RWPE2 (cell line): ENCODE measurements at places on chromosomes 5 and 9.

DNA sequence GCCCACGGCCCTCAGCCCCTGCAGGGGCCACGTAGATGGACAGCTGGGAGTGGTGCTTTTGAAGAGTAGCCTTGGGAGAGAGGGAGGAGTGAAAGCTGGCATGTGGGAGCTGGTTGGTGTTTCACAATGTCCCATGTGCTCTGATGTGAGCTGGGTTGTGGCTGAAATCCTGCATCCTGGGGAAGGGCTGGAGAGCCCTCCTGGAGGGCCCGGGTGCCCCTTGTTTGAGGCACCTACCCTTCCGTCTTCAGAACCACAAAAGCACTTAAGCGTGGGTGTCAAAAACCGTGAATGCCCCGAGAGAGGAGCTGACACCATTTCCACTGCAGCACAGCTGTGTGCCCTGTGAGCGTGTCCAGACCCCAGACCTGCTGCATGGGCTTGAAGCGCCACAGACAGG is 199.1 kb upstream of the ZNF618 start:
- H3K4me1 ChIP-seq = peaks cover 18% of the 10 kb centered on the region
- no peaks in the 10 kb centered on the region for H3K27me3 ChIP-seq

DNA sequence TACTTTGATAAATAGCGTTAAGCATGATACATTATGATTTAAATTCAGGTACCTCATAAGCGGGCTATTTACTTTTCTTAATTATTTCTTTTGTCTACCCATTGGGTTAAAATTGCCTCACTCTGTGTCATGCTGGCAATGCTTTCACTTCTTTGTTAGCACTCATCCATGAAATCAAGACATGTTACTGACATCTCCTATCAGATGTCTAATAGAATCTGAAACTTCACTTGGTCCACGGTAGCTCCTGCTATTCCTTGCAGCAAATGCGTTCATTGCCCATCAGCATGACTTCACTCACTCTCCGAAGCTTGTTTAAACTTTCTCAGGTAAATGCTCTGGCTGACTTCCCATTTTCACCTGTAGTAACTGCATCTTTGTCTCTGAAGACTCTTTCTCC is 193.5 kb upstream of the EDIL3 start:
- H3K4me3 ChIP-seq = no peak overlapping the region
- no peak overlapping the region for H3K27ac ChIP-seq
- H3K36me3 ChIP-seq = no peaks in the 10 kb centered on the region
- H3K4me1 ChIP-seq = no peaks in the 10 kb centered on the region

DNA sequence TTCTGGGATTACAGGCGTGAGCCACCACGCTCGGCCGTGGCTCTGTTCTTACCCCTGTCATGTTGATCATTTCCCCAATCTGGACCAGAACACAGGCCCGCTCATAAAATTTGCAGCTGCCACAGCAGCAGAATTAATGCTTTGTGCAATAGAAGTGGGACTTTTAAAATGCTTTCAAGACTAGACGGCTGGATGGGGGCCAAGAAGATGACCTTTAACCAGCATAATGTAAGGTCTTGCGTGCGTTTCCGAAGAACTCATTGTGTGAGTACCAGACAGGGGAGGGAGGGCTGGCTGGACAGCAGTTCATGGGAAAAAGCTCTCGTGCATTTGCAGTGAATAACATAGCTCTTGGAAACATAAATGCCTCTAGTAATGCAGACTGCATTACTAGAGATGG is 3.5 kb upstream of the WDR38 start:
- H3K27me3 ChIP-seq = no peaks in the 10 kb centered on the region
- no peaks in the 10 kb centered on the region for H3K4me1 ChIP-seq
- H3K27ac ChIP-seq = no peak overlapping the region
- no peaks in the 10 kb centered on the region for H3K36me3 ChIP-seq
- DNase-seq = no peak
- H3K4me3 ChIP-seq = no peak overlapping the region

DNA sequence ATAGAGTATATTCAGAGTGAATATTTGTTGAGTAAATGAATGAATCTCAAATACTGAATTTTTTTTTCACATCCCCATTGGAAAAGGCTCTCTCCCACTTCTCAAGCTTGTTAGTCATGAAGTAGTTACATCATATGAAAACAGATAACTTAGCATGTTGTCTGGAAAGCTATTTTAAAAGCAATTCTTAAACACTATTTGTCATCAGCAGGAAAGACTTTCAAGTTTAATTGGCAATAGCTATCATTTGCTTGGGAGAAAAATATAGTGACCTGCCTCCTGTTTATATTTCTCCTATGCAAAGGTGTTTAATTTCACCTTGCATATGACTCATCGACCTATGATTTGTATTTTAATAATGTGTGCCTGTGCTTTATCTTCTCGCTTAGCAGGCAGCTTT is 499.8 kb upstream of the GRIA1 start:
- no peaks in the 10 kb centered on the region for H3K27me3 ChIP-seq
- no peaks in the 10 kb centered on the region for H3K36me3 ChIP-seq
- DNase-seq = no peak
- no peak overlapping the region for H3K27ac ChIP-seq
- no peak overlapping the region for H3K4me3 ChIP-seq

- peaks cover 35% of the 10 kb centered on the region for H3K4me1 ChIP-seq
- H3K36me3 ChIP-seq = peaks cover 52% of the 10 kb centered on the region
- H3K27me3 ChIP-seq = no peaks in the 10 kb centered on the region
Measured at GRCh38 chr5:96691503-96692303, 29.5 kb downstream of the CAST start.

- no peaks in the 10 kb centered on the region for H3K27me3 ChIP-seq
- no peak overlapping the region for H3K4me3 ChIP-seq
- H3K36me3 ChIP-seq = no peaks in the 10 kb centered on the region
- H3K27ac ChIP-seq = peak overlapping the region; percentile 98
- H3K4me1 ChIP-seq = peaks cover 17% of the 10 kb centered on the region
- DNase-seq = no peak
Measured at GRCh38 chr5:42951293-42951840, 88.8 kb downstream of the ANXA2R start.

DNA sequence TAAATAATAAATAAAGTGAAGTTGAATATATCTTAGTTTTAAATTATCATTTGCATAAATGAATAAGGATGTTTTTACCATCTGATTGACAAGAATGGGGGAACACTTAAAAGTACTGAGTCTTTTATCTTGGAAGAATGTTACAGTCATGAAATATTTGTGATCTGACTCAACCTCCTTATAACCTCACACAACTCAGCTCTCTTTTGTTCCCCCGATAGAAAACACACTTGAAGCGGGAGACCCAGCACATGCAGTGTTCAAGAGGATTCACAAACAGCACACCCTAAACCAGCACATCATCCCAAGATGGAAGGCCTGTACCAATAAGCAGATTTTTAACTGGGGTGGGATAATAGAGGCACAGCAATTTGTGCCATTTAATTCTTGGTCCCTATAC is 15.5 kb downstream of the BAAT start:
- no peaks in the 10 kb centered on the region for H3K36me3 ChIP-seq
- H3K27me3 ChIP-seq = no peaks in the 10 kb centered on the region
- no peaks in the 10 kb centered on the region for H3K4me1 ChIP-seq
- H3K27ac ChIP-seq = no peak overlapping the region
- no peak for DNase-seq
